Naive thymus-derived CD8-positive, alpha-beta T cell (primary cell): ENCODE measurements at places on chromosomes 16 and 17. TPM values are rescaled to one million over a fixed set of nuclear protein-coding genes. Genes with fewer than 3 reads are reported as not detected.

The UBFD1 gene
- total RNA-seq, result 58.7 TPM

The CCDC200 gene
- 2.1 TPM for total RNA-seq

DNA sequence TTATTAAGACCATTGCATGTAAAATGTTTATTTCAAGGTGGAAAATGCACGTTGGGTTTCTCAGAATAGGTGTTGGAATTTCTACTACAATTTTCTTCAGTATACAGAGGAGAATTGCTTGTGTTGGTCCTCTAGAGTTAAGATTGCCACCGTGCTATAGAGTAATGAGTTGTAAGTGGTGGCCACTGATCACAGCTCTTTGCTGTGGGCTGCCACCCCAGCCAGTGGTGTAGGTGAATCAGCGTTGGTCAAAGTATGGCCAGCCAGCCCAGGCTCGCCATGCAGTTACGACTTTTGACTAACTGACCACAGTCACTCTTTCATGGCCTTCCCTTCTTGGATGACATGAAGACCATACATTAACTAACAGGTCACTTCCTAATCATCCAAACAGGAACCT is 12.6 kb upstream of the PRKAR1A start:
- DNase-seq, result no peak

DNA sequence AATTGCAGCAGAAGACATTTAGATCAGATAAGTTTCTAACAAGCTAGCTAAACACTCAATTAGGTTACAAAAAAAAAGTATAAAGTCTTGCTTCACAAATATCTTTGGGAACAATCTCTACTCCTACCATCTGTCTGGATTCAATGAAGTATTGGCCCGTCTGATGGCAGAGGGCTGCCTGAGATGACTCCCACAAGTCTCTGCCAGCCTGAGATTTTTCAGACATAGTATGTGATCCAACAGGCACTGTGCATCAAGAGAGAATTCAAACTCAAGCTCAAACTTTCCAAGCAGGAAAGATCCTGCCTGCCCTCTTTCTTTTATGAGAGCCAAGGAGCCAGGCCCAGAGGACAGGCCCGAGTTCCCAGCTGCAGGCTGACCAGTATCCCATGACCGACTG is 22.6 kb downstream of the SLC39A11 start:
- DNase-seq, result no peak

DNA sequence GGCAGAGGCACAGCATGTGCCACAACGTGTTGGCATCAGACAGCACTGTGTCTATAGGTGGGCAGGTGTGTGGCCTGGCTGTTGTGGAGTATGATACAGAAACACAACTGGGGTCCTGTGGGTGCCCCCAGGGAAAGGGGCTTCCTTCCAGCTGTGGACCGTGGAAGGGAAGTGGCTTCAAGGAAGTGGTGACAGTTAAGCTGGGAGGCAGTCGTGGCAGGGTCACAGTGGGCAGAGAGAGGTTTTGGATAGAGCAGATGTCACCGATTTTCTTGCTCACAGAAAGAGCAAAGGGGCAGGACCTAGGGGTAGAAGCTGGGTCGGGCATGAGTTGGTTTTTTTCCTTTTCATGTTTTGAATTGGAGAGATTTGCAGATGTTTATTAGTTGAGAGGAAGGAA is 11.2 kb upstream of the ORAI3 start:
- no peak for DNase-seq

- no peak for DNase-seq
These were observed 218.3 kb downstream of the FTO start for GRCh38 chr16:53922067-53922806.

DNA sequence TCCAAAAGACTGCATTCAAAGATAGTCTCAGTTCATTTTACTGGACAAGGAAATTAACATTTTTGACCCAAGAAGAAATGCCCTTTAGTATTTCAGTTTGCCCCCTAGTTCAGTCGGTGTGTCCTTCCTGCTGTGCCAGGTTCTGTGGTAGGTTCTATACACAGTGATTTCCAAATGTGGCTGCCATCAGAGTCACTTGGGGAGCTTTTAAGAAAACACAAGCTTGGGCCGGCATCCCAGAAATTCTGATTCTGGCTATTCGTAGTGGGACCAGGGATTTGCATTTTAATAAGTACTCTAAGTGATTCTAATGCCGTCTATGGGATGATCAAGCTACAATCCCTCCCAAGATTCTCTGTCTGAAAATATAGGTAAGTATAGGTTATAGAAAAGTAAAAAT is 10.2 kb downstream of the RSPRY1 start:
- no peak for DNase-seq

GRCh38 chr17:70767102-70767701 is 597.9 kb downstream of the KCNJ2 start:
- DNase-seq, result no peak

DNA sequence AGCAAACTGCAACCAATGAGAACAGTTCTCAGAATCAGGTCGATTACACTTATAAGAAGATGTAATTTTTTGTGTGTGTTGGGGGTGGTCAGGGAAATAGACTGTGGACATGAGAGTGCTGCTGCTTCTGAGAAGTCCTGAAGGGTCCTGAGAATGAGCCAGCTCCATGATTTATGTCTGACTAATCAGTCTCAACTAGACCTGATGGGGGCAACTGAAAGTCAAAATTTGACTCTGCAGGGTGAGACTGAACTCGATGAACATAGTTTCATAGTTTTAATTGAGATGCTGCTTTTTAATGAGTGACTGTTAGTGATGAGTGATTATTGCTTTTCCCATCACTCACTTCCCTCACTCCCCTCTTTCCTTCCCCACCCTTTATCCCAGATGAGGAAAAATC is 37.3 kb downstream of the SMARCE1 start:
- no peak for DNase-seq

GRCh38 chr17:44203731-44204440 is 4.2 kb upstream of the ATXN7L3 start:
- DNase-seq, result no peak
